ENCODE measurements at places on chromosomes 6 and 20.

- no peak overlapping the region for H3K4me3 ChIP-seq
- H3K27me3 ChIP-seq: peaks cover 3% of the 10 kb centered on the region
- H3K4me1 ChIP-seq: no peaks in the 10 kb centered on the region
- DNase-seq: no peak
These were observed 1.4 kb upstream of the HLA-G start for GRCh38 chr6:29826271-29826670.

DNA sequence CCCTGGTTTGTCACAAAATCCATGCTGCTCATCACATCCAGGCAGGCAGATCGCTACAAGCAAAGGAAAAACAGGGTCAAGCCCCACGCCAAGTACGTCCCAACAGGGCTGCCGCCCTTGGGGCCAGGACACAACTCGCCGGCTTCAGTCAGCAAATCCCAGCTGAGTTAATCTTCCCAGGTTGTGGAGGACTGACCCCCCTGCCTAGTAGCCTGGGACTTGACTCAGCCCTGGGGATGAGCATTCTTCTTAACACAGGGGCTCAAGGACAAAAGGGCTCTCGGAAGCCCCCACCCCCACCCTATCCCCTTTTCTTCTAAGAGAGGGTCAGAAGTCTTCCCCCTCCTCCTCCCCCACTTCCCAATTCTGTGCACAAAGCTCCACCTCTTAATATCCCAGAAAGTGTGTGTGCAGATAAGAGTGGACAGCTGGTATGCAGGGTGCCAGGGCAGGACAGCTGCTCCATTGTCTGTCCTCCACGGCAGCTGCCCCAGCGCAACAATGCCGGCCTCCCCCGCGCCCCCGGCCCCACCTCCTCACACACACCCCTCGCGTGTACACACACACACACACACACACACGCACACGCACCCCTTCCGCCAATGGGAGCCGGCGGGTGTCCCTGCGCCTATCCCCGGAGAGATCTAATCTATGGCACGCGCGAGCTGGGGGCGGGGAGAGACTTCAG is 4.5 kb downstream of the DLL1 start:
- peak; percentile 83 for DNase-seq
- H3K27ac ChIP-seq: no peak overlapping the region
- no peaks in the 10 kb centered on the region for H3K36me3 ChIP-seq
- H3K4me3 ChIP-seq: no peak overlapping the region

DNA sequence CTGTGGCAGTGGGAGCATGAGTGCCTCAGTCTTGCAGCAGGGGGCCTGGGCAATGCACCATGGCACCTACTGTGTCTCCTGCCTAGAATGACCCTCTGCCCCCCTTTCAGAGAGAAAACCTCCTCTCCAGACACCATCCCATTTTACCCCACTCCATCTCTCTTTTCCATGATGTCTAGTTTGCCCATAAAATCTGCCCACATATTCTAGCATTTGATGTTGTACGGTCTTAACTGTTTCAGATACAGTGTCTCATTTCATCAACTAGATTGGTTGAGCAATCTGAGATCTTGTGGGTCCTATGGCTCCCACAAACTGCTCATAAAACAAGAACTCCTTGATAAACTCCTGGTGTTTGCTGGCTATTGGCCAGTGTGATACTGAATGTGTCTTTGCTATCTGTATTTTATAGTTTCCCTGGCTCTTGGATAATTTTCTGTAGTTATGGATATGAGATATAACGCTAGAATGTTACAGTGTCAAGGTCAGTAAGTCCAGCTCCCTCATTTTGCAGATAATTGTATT is 8.1 kb downstream of the PNPLA1 start:
- H3K4me1 ChIP-seq: no peaks in the 10 kb centered on the region
- H3K36me3 ChIP-seq: no peaks in the 10 kb centered on the region
- H3K27me3 ChIP-seq: peaks cover under 1% of the 10 kb centered on the region
- H3K4me3 ChIP-seq: no peak overlapping the region

DNA sequence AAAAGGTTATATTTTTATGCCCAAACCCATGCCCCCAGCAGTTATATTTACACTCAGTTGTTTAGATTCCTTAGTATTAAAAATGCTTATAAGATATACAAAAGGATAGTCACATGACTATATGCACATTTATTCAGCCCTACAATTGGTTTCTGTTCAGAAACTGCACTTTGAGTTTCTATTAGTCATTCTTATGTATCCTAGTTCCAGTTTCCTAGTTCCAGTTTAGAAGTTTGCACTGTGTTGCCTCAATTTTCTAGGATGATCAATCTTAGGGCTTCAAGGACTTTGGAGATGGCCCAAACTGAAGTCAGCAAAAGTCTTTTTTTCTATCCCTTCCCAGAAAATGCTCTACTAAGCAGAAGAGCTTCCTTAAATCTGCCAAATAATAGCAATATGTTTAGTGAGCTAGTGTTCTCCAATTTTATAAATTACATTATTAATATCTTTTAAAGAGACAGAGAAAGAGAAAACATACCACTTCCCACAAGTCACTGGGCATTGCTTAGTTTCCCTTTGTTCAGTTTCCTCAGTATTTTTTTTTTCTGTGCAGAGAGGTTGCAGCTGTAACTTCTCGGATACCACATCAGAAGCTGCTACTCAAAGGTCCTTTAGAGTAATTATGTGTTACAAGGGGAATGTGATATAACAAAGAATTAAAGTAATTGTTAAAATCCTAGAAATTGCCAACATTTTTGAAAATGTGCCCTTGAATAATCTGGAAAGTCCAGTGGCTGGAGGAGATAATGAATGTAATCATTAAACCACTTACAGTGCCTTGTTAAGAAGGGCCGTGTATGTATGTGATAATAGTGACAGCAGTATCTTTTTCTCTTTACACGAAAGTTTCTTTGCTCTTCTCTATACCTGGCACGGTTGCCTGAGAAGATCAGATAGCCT is 138.8 kb downstream of the KHDRBS2 start:
- no peak overlapping the region for H3K27ac ChIP-seq
- peak; percentile 64 for DNase-seq
- no peak overlapping the region for H3K4me3 ChIP-seq
- no peaks in the 10 kb centered on the region for H3K27me3 ChIP-seq

GRCh38 chr6:41372832-41373626 is 37.6 kb downstream of the NCR2 start:
- peaks cover 9% of the 10 kb centered on the region for H3K4me1 ChIP-seq
- H3K36me3 ChIP-seq: no peaks in the 10 kb centered on the region
- DNase-seq: peak; percentile 24
- H3K27me3 ChIP-seq: peaks cover 8% of the 10 kb centered on the region
- no peak overlapping the region for H3K4me3 ChIP-seq

DNA sequence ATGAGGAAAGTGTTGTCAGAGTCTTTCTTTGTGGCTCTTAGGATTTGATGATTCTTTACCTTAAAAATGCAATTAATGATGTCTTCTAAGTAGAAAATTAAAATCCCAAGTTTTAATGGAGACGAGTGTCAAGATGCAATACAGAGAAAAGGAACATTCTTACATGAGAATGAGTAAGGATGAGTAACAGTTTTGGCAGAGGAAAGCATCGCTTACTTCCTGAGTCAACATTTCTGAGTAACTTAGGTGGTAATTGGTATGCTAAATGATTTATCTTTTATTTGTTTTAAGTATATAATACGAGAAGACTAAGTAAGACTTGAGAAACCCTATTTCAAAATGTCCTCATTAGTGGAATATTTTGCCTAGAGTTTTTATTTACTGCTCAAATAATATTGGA is 101.3 kb downstream of the RTN4IP1 start:
- no peaks in the 10 kb centered on the region for H3K4me1 ChIP-seq
- no peak overlapping the region for H3K27ac ChIP-seq

DNA sequence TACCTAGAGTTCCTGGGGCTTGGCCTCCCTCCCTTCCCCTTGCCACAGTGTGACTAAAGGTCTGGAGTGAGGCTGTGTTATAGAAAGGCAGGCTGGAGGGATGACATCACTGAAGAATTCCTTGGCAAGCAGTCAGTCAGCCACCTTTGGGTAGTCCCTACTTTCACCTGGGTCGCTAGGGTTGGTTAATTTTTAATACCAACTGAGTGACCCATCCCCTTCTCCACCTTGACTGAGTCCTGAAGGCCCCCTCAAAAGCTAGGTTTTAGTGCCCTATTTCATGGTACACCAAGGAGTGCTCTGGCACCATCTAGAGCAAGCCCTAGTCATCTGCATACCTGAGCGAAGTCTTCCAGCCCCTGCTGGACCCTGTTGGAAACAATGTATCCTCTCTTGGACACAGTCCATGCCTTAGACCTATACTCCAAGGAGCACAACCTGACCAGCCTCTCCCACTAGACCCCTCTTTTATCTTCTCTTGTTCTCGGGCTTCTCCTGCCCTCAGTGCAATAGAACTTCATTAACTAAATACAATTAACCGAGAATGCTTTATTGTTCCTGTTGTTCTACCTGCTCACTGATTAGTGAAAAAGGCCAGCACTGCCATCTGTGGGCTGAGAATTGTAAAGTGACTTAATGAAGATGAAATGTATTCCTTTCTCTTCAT is 44.6 kb downstream of the RIN2 start:
- no peaks in the 10 kb centered on the region for H3K27me3 ChIP-seq
- DNase-seq: no peak
- H3K4me3 ChIP-seq: no peak overlapping the region

GRCh38 chr6:158892266-158892665 is 73.1 kb upstream of the EZR start:
- H3K36me3 ChIP-seq: no peaks in the 10 kb centered on the region
- no peaks in the 10 kb centered on the region for H3K27me3 ChIP-seq
- H3K27ac ChIP-seq: no peak overlapping the region
- no peak overlapping the region for H3K4me3 ChIP-seq

- no peaks in the 10 kb centered on the region for H3K4me1 ChIP-seq
- no peaks in the 10 kb centered on the region for H3K36me3 ChIP-seq
- H3K27me3 ChIP-seq: no peaks in the 10 kb centered on the region
- H3K27ac ChIP-seq: no peak overlapping the region
- no peak overlapping the region for H3K4me3 ChIP-seq
These were observed 335.3 kb upstream of the DEFB115 start for GRCh38 chr20:30922129-30922528.

GRCh38 chr6:35092362-35093117 is 48.6 kb downstream of the TCP11 start:
- peaks cover 16% of the 10 kb centered on the region for H3K4me1 ChIP-seq
- peaks cover 18% of the 10 kb centered on the region for H3K36me3 ChIP-seq
- no peak overlapping the region for H3K4me3 ChIP-seq
- peak overlapping the region; percentile 46 for H3K27ac ChIP-seq

GRCh38 chr6:25165800-25166199 is 113.4 kb upstream of the CARMIL1 start:
- H3K27me3 ChIP-seq: peaks cover 2% of the 10 kb centered on the region
- H3K36me3 ChIP-seq: no peaks in the 10 kb centered on the region
- peak overlapping the region; percentile 50 for H3K27ac ChIP-seq
- H3K4me1 ChIP-seq: no peaks in the 10 kb centered on the region
- H3K4me3 ChIP-seq: peak overlapping the region; percentile 47

DNA sequence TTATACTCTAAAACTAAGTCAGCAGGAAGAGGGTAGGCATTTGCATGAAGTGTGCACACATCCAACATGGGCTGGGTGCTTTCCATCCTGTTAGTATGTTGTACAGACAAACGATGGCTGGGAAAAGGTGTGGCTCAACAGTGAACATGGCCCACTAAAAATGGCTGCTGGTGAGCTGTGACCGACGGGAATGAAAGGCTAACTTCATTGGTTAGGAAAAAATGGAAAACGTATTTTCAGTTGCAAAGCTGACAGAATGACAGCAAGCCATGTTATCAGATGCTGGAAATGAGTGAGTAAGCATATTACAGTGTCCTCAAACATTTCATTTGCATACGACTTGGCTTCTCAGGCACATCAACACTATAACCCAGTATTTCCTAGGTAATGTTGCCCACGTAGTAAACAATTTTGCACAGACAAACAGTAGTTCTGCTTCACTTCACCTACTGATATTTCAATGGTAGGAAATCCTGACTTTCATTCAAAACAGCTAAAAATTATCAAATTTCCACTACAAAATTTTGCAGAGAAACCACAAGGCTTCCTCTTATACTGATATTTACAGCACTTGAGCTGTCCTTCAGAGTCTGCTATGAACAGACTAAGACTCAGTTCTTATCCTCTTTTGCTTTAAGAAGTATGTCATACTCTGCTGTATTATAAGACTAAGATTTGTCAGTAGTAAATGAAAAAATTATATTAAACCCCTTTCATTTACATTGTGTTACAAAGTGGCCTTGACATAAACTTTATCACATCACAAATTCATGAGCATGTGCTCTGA is 98.9 kb downstream of the IRF4 start:
- DNase-seq: no peak
- H3K36me3 ChIP-seq: peaks cover 15% of the 10 kb centered on the region
- no peaks in the 10 kb centered on the region for H3K27me3 ChIP-seq
- H3K4me3 ChIP-seq: no peak overlapping the region
- H3K4me1 ChIP-seq: peaks cover 8% of the 10 kb centered on the region

GRCh38 chr6:166627875-166628801 is 1.1 kb upstream of the RPS6KA2 start:
- H3K27me3 ChIP-seq: no peaks in the 10 kb centered on the region
- no peak for DNase-seq
- H3K36me3 ChIP-seq: no peaks in the 10 kb centered on the region
- H3K4me1 ChIP-seq: peaks cover 21% of the 10 kb centered on the region
- H3K4me3 ChIP-seq: peak overlapping the region; percentile 33
- H3K27ac ChIP-seq: peak overlapping the region; percentile 94

GRCh38 chr6:110044096-110044495 is 66.0 kb downstream of the GPR6 start:
- H3K36me3 ChIP-seq: no peaks in the 10 kb centered on the region
- DNase-seq: no peak
- no peaks in the 10 kb centered on the region for H3K4me1 ChIP-seq
- no peak overlapping the region for H3K27ac ChIP-seq
- H3K27me3 ChIP-seq: no peaks in the 10 kb centered on the region

GRCh38 chr20:46027245-46027853 is 1.7 kb upstream of the SLC12A5 start:
- H3K27me3 ChIP-seq: peaks cover 11% of the 10 kb centered on the region
- H3K27ac ChIP-seq: no peak overlapping the region
- no peaks in the 10 kb centered on the region for H3K36me3 ChIP-seq
